ENCODE measurements at places on chromosomes 11 and 22.

DNA sequence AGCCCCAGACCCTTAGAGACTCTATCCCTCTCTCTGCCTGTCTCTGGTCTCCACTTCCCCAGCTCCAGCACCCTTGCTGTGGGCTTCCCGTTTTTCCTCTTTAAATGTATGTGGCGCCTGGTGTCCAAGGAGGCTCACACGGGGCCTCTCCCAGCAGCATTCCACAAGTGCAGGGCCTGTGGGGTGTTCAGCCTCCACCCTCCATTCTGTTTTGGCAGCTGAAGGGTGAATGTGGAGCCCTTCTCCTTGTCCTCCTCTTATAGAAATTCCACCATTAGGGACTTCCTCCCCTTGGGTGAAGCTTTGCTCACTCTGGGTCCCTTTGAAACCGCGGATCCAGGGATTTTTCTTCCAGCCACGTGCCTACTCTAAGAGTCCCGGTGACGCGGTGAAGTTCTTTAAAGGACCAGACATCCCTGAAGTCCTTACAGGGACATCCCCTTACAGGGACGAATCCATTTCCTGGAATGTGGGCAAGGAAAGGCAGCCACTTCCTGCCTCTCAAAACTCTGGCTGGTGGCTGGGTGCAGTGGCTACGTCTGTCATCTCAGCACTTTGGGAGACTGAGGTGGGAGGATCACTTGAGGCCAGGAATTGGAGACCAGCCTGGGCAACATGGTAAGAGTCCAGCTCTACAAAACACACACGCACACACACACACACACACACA, 1.6 kb upstream of the TSPAN18 start:
- no peak for DNase-seq

DNA sequence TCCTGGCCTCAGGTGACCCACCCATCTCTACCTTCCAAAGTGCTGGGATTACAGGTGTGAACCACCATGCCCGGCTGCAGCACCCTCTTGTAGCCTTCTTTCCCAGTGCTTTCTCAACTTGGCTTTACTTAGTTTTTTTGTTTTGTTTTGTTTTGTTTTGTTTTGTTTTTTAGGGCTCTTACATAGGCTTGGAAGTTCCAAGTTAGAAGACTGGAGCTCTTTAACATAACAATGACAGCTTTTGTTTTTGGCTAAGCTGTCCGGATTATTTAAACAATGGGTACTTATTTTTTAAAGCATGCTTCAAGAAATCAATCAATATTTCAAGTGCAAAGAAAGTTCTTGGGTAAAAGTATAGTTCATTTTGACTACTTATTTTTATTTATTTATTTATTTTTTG, 25.9 kb downstream of the KMT2A start:
- DNase-seq: no peak

DNA sequence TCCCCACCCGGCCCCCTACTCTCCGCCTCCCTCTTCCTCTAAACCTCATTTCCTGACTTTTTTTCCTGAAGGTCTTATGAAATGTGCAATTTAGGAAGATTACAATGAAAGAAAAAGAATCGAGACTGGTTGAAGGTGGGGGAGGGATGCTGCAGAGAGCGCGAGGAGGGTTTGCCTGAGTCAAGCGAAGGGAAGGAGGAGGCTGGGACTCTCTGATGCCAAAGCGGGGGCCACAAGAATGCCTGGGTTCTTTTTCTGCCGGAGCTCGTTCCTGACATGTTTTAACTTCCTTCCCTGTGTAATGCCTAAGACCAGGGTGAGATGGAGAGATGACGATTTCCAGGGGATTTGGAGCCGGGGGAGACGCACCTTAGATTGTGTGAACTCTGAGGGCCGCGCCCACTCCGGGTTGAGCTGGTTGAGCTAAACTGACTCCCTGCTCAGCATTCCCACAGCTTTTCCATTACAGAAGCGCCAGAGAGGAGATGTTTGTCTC, 270.5 kb upstream of the SORL1-AS1 start:
- DNase-seq: no peak

DNA sequence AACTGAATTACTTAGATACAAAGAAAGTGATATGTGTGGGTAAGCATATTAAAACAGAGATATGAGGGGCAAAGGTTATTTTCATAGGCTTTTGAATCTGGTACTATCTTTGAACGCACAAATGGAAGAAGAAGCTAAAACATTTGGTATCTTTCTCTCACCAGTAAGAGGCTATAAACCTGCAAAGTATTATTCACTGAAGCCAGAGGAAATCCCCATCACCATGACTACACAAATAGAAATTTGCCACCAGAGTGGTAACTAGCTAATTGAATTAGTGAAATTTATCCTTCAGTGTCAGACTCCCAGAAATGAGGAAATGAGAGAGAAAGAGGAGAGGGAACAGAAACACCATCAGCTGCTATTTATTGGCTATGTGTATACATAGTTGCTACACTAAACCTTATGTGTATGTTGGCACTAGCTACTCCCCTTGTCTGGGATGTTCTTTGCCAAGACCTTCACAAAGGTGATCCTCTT, 503.4 kb downstream of the DLG2 start:
- no peak for DNase-seq

DNA sequence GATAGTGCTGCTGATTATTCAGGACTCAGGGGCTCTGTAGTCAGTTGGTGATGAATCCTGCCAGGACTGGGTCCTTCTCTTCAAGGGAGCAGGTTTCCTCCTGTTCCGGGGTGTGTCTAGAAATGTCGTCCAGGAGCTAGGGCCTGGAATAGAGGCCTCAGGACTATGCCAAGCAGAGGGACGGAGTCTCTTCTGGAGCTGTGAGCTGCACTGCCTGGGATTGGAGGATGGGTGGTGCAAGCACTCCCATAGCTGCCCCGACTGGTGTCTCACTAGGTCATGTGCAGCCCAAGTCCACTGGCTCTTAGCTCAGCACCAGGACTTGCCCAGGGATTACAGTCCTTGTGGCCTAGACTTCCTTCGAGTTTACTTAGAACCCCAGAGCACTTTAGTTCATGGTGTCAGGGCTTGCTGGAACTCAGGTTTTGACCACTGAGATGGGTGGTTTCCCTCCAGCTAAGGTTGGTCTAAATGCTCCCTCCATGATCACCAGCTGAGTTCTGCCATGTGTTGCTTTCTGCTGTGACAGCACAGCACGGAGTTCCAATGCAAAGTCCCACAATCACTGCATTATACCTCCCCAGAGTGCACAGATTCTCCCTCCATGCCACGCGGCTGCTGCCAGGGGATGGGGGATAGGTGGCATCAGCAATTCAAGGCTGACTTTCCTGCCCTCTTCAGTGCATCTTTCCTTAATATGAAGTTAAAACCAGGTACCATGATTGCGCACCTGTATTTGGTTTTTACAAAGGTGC, 42.6 kb upstream of the SHANK2 start:
- DNase-seq: no peak

DNA sequence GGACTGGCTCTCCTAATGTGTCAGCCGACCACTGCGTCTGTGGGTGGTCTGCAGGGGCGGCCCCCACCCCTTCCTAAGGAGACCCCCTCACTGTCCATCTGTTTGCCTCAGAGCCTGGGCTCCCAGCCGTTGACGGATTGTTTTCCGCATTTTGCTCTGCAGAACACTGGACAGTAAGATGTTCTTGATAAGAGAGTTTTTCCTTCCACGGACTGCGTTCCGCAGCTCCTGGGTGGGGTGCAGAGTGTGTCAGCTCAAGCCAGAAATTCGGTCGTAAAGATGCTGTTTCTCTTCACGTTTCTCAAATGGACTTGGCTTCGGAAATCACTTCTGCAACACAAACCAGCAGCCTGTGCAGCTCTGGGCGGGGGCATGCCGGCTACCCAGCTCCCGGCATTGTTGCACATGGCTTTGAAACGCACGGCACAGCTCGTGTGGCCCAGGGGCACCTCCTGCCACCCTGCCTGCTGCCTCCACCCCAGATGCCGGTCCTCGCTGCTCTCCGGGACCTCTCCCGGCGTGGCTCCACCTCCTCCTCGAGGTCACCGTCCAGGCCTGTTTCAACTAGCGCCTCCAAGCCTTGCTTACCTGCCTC, 2.9 kb upstream of the MRGPRG start:
- DNase-seq: no peak

- DNase-seq: no peak
Measured at GRCh38 chr11:131691181-131692041, 321.0 kb downstream of the NTM start.

DNA sequence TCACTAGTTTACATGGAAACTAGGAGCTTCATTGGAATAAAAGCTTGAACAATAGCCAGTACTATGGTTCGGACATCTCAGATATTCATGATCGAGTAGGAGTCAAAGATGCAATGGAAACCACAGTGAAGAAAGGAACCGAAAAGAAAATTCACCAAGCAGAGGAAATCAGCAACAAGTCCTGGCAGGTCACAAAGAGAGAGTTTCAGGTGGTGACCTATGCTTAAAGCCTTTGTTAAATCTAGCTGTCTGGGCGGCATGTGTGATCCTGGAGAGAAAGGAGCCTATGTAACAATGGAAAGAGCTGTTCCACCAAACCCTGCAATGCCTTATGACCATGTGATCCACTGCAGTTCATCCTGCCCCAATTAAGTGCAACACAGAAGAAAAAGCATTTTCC, 68.9 kb upstream of the POU2AF2 start:
- DNase-seq: no peak

Measured in upper lobe of right lung (tissue), 1 donor.